ENCODE measurements at places on chromosomes 13 and 19.
A peak's percentile ranks its signal among the peaks of the same experiment; 100 is the strongest.

GRCh38 chr19:16067205-16067938 is 8.9 kb upstream of the TPM4 start:
- DNase-seq: peak; percentile 80

- DNase-seq: no peak
Observed at GRCh38 chr19:29881386-29881785, 60.7 kb upstream of the URI1 start.

- no peak for DNase-seq
Observed at GRCh38 chr13:46491641-46492040, 61.3 kb upstream of the LRCH1 start.

DNA sequence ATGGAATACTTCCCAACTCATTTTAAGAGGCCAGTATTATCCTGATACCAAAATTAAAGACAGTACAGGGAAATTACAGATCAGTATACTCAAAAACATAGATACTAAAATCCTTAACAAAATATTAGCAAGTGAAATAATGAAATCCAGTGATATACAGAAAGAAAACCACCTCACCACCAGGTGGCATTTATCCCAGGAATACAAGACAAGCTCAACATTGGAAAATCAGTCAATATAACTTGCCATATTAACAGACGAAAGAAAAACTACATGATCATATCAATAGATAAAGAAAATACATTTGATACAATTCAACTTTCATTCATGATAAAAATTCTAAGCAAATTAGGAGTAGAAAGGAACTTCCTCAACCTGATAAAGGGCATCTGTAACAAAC is 6.7 kb upstream of the GNA15 start:
- DNase-seq: peak; percentile 37

GRCh38 chr19:11848594-11849469 is at the start of gene ZNF439:
ZNF439 (plus strand) TSS chr19:11848726; CDS start chr19:11848868, 142 bp downstream.
- peak; percentile 95 for DNase-seq

DNA sequence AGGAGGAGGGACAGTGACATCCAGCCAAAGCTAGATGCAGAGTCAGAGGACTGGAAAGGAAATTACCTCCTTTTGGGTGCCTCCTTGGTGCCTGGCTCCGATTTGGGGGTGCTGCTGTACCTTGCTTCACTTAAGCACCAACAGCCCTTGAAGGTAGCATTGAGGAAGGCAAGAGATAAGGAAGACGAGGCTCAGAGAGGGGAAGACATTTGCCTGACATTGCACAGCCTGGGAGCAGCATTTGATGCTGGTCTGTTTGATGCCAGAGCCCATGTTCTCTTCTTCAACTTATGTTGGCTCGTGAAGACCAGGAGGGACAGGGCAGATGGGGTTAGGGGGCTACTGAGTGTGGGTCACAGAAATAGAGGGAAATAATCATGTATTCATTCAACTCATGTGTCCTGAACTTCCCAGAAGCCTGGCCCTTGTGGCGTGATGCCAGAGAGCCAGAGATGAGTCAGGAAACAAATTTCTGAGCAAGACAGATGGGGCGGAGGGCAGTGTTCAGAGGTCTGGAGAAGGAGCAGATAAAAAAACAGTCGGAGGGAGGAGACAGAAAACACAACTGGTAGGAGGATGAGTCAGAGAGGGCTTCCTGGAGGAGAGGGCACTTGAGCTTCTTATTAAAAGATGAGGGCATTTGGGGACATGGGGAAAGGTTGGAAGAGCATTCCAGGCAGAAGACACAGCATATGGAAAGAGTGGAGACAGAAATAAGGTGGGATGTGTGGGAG is 3.0 kb upstream of the C19orf81 start:
- no peak for DNase-seq

DNA sequence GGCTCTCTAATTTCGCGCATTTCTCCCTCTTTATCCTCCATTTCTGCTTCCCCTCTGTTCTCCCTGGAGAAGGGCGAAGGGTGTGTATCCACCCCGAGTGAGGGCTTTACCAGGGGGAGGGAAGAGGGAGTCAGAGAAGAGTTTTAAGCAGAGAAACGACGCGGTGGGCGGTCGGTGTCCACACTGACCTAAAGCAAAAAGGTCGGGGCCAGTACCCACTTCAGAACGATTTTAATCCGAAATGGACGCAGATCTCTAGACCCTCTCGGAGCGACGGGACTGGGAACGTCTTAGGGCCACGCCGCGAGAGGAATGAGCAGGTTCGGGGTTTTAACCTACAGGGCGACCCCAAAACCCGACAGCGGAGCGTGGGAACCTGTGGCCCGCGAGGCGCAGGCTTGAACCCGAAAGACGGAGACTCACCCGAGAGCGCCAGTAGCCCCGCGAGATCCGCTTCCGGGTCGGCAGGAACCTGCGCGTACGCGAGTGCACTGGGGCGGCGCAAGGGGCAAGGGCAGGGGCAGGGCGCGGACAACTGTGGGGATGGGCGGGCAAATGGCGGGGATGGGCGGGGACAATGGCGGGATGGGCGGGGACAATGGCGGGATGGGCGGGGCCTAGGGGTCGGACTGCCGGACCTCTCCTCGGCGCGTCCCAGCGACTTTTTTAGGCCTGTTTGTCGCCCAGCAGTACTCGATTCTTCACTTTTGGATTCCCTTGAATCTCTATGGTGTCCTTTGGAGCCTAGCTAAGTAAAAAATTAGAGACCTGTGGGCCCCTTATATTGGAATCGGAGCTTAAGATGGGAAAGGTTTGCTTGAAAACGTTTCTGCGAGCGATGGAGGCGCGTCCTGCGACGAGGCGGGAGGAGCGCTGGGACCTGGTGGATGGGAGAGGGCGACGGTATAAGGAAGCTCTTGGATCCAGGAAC is at the start of gene ZNF677:
TSS of gene ZNF677 (minus strand) at position 463 of the 931 bp plus-strand sequence. CDS start 3,323 bp downstream, outside the sequence.
- peak; percentile 88 for DNase-seq

- DNase-seq: no peak
Observed at GRCh38 chr19:34118879-34119748, 53.2 kb upstream of the LSM14A start.

GRCh38 chr19:16790051-16790450 is 39.1 kb upstream of the SIN3B start:
- DNase-seq: no peak

DNA sequence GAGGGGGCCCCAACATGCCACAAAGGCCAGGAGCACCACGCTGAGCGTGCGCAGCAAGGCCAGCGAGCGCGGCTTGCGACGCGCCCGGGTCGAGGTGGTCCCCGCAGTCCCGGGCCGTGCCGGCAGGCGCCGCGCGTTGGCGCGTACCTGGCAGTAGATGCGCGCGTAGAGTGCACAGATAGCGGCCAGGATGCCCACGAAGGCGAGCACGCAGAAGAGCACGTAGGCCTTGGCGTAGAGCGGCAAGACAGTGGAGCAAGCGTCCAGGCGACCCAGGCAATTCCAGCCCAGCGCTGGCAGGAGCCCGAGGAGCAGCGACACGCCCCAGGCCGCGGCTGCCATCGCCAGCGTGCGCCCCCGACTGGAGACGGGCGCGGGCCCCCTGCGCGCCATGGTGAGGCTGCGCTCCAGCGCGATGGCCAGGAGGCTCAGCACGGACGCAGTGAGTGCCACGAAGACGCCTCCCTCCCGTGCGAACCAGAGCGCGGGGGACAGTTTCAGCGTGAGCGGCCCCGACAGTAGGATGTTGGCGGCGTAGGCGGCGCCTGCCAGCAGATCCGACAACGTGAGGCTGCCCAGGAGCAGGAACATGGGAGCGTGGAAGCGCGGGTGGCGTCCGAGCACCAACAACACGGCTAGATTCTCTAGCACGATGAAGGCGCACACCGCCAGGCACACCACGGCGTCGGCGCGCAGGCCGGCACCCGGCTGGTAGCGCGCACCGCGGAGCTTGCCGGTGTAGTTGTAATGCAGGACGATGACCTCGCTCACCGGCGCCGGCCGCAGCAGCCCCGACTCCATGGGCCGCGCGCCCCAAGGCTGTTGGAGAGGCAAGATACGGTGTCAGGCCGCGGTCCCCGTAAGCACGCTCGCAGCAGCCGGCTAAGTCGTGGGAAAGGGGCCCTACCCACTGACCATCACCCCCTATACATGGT is 2.8 kb downstream of the S1PR5 start:
- DNase-seq: no peak

GRCh38 chr19:35155441-35155840 is 906 bp downstream of the FXYD5 start:
- DNase-seq: no peak

DNA sequence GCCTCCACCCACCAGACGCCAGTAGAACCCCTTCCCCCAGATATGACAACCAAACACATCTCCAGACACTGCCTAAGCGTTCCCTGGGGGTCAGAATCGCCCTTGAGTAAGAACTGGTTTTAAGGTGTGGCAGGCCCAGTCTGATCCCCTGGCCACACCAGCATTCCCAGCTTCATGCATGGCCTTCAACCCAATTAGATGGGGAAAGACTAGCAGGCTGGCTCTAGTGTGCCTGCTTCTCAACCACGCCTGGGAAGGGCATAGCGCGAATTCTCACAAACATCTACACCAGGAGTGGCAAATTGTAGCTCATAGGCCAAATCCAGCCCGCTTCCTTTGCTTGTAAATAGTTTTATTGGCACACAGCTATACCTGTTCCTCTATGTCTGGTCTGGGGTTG is 13.6 kb downstream of the HAUS8 start:
- DNase-seq: no peak

GRCh38 chr13:51371768-51372399 is 32.4 kb downstream of the SERPINE3 start:
- DNase-seq: no peak

- no peak for DNase-seq
Observed at GRCh38 chr19:4539169-4539692, 605 bp downstream of the LRG1 start.

DNA sequence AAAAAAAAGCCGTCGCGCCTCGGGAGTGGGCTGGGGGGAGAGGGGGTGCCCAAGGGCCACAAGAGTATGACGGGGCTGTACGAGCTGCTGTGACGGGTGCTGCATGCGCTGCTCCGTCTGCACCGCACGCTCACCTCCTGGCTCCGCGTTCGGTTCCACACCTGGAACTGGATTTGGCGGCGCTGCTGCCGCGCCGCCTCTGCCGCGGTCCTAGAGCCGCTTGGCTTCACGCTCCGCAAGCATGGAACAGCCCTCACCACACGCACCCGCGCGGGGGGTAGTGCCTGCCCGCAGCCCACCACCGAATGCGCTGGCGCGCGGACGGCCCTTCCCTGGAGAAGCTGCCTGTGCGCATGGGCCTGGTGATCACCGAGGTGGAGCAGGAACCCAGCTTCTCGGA is 18.8 kb downstream of the C1QTNF9 start:
- no peak for DNase-seq

- no peak for DNase-seq
Observed at GRCh38 chr19:4149518-4150288, 3.7 kb upstream of the CREB3L3 start.
